WTC11 (cell line): ENCODE measurements at places on chromosomes 12 and 14. TPM values are rescaled to one million over a fixed set of nuclear protein-coding genes. Genes with fewer than 3 reads are reported as not detected.
A peak's percentile ranks its signal among the peaks of the same experiment; 100 is the strongest.

DNA sequence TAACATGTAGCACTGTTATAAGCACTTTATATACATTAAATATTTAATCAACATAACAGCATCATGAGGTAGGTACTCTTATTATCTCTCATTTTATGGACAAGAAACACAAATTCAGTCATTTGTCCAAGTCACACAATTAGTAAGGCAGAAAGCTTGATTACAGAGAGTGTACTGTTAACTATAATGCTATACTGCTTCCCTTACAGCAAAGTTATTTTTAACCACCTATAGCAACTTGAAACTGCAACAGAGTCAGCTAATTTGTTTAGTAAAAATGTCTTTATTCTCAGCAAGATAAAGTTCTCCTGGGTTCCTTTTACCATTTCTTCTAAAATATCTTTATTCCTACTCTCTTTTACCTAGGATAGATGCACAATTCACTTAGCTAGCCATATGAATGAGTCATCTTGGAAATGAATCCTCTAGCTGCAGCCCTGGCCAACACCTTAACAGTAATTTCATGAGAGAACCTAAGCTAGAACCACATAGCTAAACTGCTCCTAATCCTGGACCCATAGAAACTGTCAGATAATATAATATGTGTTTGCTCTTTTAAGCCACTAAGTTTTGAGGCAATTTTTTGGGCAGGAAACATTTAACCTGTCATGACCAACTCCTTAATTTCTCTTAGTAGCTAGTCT is 90.2 kb upstream of the HECTD1 start:
- no peak overlapping the region for H3K4me3 ChIP-seq
- H3K27ac ChIP-seq: no peak overlapping the region
- no peak for DNase-seq
- H3K36me3 ChIP-seq: peaks cover 11% of the 10 kb centered on the region
- peaks cover 35% of the 10 kb centered on the region for H3K4me1 ChIP-seq

DNA sequence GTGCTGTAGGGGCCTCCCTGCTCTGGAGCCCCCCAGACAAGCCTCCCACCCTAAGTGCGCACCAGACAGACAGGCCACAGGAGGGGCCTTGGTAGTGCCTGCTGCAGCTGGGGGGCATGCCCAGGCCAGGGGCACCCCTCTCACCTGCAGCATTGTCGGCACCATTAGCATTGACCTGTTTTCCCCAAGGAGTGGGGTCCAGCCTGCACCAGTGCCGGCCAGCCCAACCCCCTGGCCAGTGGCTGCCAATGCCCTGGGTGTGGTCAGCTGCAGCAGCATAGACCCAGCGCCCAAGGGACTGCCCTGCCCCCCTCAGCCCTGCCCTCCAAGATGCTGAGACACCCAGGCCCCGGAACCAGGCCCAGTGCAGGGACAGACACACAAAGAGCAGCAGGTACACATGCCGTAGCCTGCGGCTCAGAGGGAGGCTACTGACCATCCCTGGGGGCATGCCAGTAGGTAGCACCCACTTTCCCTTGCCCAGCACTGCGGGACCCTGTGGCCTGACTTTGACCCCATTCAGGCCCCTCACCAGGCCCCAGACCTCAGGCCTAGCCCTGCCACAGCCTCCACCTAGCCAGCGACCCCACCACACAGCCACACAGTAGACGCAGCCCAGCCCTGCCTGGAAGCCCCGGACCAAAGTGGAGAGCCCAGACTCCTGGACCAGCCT is 1.0 kb downstream of the AHNAK2 start:
- no peak for DNase-seq
- H3K27me3 ChIP-seq: peaks cover 44% of the 10 kb centered on the region
- peaks cover 11% of the 10 kb centered on the region; the same call in 1 of the 2 replicates for H3K4me1 ChIP-seq
- no peak overlapping the region for H3K27ac ChIP-seq

DNA sequence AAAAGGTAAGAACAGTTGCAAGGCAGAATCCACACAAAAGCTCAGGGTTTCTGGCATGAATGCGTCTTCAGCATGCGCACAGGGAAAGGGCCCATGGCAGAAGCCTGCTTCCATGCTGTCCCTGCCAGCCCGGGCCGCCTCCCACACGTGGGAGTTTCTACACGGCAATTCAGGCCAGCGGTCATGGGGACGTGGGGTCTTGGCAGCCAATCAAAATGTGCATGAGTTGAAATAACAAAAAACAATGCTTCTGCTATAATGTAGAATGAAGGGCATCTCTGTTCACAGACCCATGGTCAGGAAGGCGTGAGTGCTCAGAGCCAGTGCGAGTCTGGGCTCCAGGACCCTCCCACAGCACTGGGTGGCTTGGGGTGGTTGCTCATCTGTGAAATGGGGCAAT is 28.6 kb downstream of the AMN start:
- H3K27me3 ChIP-seq: no peaks in the 10 kb centered on the region; the same call in 1 of the 2 replicates
- no peaks in the 10 kb centered on the region for H3K4me1 ChIP-seq
- no peak overlapping the region for H3K27ac ChIP-seq
- no peak for DNase-seq

DNA sequence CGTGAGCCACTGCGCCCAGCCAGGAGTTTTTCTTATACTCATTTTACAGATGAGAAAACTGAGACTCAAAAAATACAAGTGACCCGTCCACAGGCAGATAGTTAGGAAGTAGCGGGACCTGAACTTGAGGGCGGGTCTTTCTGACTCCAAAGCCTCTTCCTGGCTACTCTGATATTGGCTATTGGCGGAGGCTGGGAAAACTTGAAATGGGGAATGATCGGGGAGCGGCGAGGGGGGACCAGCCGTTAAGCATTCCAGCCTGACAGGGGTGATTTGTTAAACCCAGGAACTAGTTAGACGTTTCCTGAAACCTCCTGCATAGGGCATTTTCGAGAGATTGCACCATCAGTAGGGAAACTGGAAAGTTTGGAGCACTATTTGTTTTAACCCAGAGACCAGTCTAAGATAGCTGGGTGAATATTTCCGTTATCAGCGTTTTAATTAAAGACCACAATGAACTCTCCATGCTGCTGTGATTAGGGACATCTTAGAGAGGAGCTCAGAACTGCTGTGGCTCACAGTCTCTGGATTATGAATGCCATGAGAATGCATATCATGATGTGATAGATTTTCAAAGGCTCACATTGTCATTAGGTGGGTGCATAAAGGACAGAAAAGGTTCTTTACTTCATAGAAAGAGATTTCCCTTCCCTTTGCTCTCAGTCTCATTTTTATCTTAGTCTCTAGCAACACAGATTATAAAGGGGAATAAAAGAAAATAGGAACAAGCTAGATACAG is 2.5 kb downstream of the NR1H4 start:
- no peaks in the 10 kb centered on the region for H3K27me3 ChIP-seq
- no peaks in the 10 kb centered on the region; the same call in 1 of the 2 replicates for H3K4me1 ChIP-seq
- no peak for DNase-seq
- H3K4me3 ChIP-seq: no peak overlapping the region
- H3K36me3 ChIP-seq: peaks cover 2% of the 10 kb centered on the region; the same call in 1 of the 2 replicates

DNA sequence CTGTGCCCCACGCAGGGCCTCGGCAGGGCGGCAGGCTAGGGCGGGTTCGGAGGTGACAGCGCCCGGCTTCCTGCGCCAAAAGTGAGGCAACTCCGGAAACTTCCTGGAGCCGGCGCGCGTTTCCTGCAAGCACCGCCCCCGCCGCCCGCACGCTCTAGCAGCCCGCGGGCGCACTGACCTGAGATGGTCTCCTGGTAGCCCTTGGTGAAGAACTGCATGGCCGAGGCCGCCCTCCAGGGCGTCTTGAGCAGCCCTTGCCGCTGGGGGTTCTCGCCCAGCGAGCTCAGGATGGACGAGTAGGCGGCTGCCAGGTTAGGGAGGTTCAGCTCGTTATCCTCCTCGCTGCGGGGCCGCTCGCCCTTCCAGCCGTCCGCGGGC is 494 bp downstream of the GCH1 start:
- no peaks in the 10 kb centered on the region for H3K36me3 ChIP-seq
- no peak overlapping the region for H3K27ac ChIP-seq
- peaks cover 39% of the 10 kb centered on the region for H3K27me3 ChIP-seq
- DNase-seq: peak; percentile 70

- DNase-seq: no peak
- no peak overlapping the region for H3K4me3 ChIP-seq
- no peaks in the 10 kb centered on the region for H3K27me3 ChIP-seq
- H3K27ac ChIP-seq: no peak overlapping the region
- no peaks in the 10 kb centered on the region for H3K4me1 ChIP-seq
Measured at GRCh38 chr12:32809846-32810245, 54.1 kb upstream of the YARS2 start.

- no peak for DNase-seq
- peaks cover 12% of the 10 kb centered on the region for H3K36me3 ChIP-seq
- H3K4me1 ChIP-seq: peaks cover 30% of the 10 kb centered on the region
- no peaks in the 10 kb centered on the region for H3K27me3 ChIP-seq
- peak overlapping the region; percentile 98 for H3K27ac ChIP-seq
Measured at GRCh38 chr14:55053018-55053417, 1.6 kb downstream of the MAPK1IP1L start.

GRCh38 chr12:73308747-73309146 is 1036.6 kb downstream of the TRHDE start:
- no peaks in the 10 kb centered on the region for H3K27me3 ChIP-seq
- H3K4me3 ChIP-seq: no peak overlapping the region
- DNase-seq: no peak
- H3K36me3 ChIP-seq: no peaks in the 10 kb centered on the region
- H3K4me1 ChIP-seq: no peaks in the 10 kb centered on the region
- H3K27ac ChIP-seq: no peak overlapping the region

DNA sequence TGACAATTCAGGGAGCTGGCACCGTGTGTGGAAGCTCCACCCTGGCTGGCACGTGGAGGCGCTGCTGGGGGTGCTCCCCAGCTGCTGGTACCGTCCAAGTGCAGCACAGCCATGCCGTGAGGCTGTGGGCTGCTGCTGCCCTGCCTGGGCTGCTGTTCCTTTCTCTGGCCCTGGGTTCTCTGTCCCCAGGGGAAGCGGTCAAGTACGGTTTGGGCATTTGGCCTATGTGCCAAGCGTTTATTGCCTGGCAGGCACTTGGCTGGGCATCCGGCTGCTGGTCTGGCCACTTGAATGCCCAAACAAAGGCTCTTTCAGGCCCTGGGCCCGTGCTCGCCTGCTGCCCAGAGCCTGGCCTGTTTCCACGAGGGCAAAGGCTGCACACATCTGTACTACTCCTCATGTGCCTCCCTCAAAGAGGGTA is 39.6 kb downstream of the RHOF start:
- H3K4me1 ChIP-seq: no peaks in the 10 kb centered on the region
- H3K27me3 ChIP-seq: no peaks in the 10 kb centered on the region
- no peak overlapping the region for H3K4me3 ChIP-seq
- DNase-seq: no peak
- H3K27ac ChIP-seq: no peak overlapping the region

DNA sequence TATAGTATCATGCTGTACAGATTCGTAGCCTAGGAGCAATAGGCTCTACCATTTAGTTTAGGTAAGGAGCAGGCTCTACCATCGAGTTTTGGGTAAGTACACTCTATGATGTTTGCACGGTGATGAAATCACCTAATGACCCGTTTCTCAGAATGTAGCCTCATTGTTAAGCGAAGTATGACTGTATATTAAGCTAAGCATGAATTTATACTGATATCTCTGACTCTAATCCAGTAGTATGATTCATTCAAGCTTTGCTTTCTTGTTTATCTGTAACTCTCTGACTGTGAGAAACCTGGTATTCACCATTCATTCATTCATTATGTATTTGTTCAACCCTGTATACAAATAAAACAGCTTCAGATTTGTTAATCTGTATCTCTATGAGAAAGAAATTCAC is 283.9 kb upstream of the PRICKLE1 start:
- H3K27me3 ChIP-seq: no peaks in the 10 kb centered on the region
- H3K27ac ChIP-seq: no peak overlapping the region
- H3K4me1 ChIP-seq: no peaks in the 10 kb centered on the region
- no peak for DNase-seq

DNA sequence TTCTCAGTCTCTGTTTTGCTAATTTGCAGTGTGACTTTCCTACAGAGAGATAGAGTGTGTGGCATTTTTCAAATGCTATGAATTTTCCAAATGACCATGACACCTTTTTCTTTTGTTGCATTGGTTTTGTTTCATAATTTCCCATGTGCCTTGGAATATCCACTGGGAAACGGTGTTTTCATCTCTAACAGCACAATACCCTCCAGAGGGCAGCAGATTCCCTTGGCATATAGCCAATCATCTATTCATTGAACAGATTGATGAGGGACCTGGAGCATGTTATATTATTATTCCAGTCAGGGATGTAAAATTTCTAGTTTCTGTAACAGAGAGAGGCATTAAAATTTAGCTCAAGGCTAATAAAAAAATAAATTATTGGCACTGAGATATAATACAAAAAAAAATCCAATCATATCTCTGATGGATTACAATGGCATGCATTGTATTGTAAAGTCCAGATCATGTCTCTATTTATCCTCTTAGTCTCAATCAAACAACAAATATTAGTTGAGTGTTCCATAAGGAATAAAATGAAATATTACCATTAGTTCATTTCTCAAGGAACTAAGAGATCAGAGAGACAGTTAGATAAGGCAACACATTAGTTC is 29.6 kb upstream of the NTN4 start:
- no peak overlapping the region for H3K4me3 ChIP-seq
- no peaks in the 10 kb centered on the region for H3K36me3 ChIP-seq
- H3K4me1 ChIP-seq: peaks cover 3% of the 10 kb centered on the region; the same call in 1 of the 2 replicates

GRCh38 chr12:52857500-52857899 is 8.7 kb upstream of the KRT78 start:
- H3K4me1 ChIP-seq: no peaks in the 10 kb centered on the region
- no peaks in the 10 kb centered on the region; the same call in 1 of the 2 replicates for H3K27me3 ChIP-seq
- H3K27ac ChIP-seq: no peak overlapping the region
- no peak overlapping the region for H3K4me3 ChIP-seq
- H3K36me3 ChIP-seq: no peaks in the 10 kb centered on the region

GRCh38 chr12:685388-685787 is 22.1 kb upstream of the NINJ2 start:
- H3K4me3 ChIP-seq: no peak overlapping the region
- H3K4me1 ChIP-seq: no peaks in the 10 kb centered on the region
- no peak overlapping the region for H3K27ac ChIP-seq
- H3K27me3 ChIP-seq: no peaks in the 10 kb centered on the region
- H3K36me3 ChIP-seq: 0 out of 2 replicates have a peak, but pooled peaks cover 1% of the 10 kb centered on the region
- no peak for DNase-seq

GRCh38 chr12:53967421-53967925 is 5.5 kb upstream of the HOXC11 start:
- H3K27ac ChIP-seq: no peak overlapping the region
- peaks cover 100% of the 10 kb centered on the region for H3K27me3 ChIP-seq
- DNase-seq: no peak
- H3K36me3 ChIP-seq: no peaks in the 10 kb centered on the region

DNA sequence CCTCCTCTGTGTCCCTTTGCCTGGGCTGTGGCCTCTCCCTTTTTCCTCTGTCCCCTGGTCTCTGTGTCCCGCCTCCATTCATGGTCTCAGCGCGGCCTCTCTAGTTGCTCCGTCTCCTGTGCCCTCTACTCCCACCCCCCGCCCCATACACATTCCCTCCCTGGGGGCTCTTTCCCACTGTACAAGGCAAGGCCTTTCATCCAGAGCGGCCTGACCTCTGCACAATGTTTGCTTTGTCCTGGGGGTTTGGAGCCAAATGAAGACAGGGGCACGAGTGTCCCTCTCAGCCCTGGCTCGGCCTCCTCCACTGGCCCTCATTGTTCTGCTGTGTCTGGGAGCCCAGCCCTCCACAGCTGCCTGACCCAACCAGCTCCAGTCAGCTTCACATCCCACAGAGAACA is 678.6 kb downstream of the BCL11B start:
- peaks cover 10% of the 10 kb centered on the region for H3K36me3 ChIP-seq
- H3K27me3 ChIP-seq: no peaks in the 10 kb centered on the region; the same call in 1 of the 2 replicates

SH2B3 gene
- total RNA-seq: 20.5 to 31.8 TPM (median 20.7 TPM) in 3 replicates

EID3 gene
- total RNA-seq: 2.0 to 3.2 TPM (median 2.5 TPM) in 3 replicates

CRIP2 gene
- 4.6 to 5.4 TPM (median 5.0 TPM) in 3 replicates for total RNA-seq

TAS2R31 gene
- total RNA-seq: 1.2 to 2.0 TPM (median 1.9 TPM) in 3 replicates

DNAH10 gene
- 0.07 to 0.11 TPM (median 0.09 TPM) in 3 replicates for total RNA-seq

FUT8 gene
- total RNA-seq: 28.6 to 37.9 TPM (median 31.9 TPM) in 3 replicates

SLC5A8 gene
- 0.05 to 0.07 TPM in 2 of 3 replicates, not detected in the other for total RNA-seq

OASL gene
- 0.28 TPM in 1 of 3 replicates, not detected in the others for total RNA-seq

AICDA gene
- 0.13 TPM in 1 of 3 replicates, not detected in the others for total RNA-seq

ZNF140 gene
- 10.3 to 13.8 TPM (median 12.8 TPM) in 3 replicates for total RNA-seq
